T-helper 2 cell treated with Interferon-gamma antibody and Interleukin-4, amounts not matched to agents 5 μg/mL and 100 μg/mL, for 36 hours (primary cell): ENCODE measurements at places on chromosomes 16 and 17.

DNA sequence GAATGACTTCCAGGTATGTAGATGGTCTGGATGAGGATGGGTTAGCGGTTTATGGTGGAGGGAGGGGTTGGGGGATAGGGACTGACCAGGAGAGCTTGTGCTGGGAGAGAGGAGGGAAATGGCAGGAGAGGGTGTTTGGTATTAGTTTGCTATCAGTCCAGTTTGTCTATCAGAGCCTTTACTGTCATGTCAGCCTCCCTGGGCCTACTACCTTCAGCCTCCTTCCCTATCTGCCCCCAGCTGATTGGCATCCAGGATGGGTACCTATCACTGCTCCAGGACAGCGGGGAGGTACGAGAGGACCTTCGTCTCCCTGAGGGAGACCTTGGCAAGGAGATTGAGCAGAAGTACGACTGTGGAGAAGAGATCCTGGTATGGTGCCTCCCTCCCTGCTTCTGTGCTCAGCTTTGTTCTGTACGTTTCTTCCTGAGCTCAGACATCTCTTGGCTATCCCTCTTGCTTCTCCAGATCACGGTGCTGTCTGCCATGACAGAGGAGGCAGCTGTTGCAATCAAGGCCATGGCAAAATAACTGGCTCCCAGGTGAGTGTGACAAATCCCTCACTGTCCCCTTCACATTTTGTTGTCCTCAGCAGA, 3.8 kb downstream of the EIF5A start:
- H3K4me3 ChIP-seq = peak overlapping the region; percentile 88
- H3K36me3 ChIP-seq = peaks cover 62% of the 10 kb centered on the region
- peak overlapping the region; percentile 95 for H3K27ac ChIP-seq
- peaks cover 49% of the 10 kb centered on the region for H3K4me1 ChIP-seq
- peaks cover 3% of the 10 kb centered on the region for H3K27me3 ChIP-seq
- no peak for DNase-seq

GRCh38 chr17:62388856-62389255, 8.5 kb downstream of the EFCAB3 start:
- peaks cover 15% of the 10 kb centered on the region for H3K27me3 ChIP-seq
- H3K36me3 ChIP-seq = no peaks in the 10 kb centered on the region
- H3K4me3 ChIP-seq = no peak overlapping the region
- no peak for DNase-seq

DNA sequence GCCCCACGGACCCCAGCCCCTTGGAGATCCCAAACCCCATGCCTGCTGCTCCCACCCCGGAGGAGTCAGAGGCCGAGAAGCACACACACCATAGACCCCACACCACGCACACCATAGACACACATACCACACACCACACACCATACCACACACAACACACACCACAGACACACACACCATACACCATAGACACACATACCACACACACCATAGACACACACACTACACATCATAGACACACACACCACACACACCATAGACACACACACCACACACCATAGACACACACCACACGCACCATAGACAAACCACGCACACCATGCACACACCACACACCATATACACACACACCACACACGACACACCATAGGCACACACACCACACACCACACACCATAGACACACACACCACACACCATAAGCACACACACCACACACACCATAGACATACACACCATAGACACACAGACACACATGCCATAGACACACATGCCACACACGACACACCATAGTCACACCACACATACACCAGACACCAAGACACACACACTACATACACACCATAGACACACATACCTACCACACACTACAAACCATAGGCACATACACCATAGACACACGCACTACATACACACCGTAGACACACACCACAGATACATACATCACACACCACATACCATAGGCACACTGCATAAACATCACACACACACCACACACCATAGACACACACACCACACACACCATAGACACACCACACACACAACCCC, 11.3 kb downstream of the TBC1D16 start:
- no peak overlapping the region for H3K4me3 ChIP-seq
- no peaks in the 10 kb centered on the region for H3K4me1 ChIP-seq
- peaks cover 1% of the 10 kb centered on the region for H3K27me3 ChIP-seq
- no peak overlapping the region for H3K27ac ChIP-seq
- no peak for DNase-seq
- H3K36me3 ChIP-seq = no peaks in the 10 kb centered on the region

DNA sequence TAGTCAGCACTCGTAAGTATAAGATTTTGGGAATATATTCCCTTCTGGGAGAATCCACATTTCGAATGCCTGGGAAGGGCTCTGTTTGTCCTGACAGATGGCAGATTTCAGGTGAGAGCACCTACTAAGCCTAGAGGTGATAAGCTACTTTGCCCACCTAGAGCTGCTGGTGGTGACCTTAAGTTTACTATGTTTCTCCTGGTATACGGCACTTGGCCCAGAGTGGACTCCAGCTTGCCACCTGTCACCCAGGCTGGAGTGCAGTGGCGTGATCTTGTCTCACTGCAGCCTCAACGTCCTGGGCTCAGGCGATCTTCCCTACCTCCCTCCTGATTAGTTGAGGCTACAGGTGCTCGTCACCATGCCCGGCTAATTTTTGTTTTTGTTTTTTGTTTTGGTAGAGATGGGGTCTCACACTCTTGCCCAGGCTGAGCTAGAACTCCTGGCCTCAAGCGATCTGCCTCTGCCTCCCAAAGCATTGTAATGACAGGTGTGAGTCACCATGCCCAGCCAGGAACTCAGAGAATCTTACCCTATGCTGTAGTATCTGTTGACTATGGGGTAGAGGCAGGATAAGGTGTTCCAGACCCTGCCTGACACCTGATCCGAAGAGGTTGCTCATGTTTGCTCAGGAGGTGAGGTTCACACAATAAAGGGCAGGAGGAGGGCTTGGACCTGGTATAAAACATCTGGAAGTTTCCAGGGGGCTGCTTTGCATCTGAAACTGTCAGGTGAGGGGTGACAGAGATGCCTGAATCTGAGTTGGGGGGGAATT, at the start of gene ZG16:
TSS of gene ZG16 (plus strand) at position 681 of the 775 bp plus-strand sequence. CDS start 1,011 bp downstream, outside the sequence.
- peaks cover 22% of the 10 kb centered on the region for H3K27me3 ChIP-seq
- DNase-seq = no peak
- H3K4me1 ChIP-seq = no peaks in the 10 kb centered on the region
- no peaks in the 10 kb centered on the region for H3K36me3 ChIP-seq
- H3K4me3 ChIP-seq = no peak within 1 kb of the TSS
- no peak within 1 kb of the TSS for H3K27ac ChIP-seq

DNA sequence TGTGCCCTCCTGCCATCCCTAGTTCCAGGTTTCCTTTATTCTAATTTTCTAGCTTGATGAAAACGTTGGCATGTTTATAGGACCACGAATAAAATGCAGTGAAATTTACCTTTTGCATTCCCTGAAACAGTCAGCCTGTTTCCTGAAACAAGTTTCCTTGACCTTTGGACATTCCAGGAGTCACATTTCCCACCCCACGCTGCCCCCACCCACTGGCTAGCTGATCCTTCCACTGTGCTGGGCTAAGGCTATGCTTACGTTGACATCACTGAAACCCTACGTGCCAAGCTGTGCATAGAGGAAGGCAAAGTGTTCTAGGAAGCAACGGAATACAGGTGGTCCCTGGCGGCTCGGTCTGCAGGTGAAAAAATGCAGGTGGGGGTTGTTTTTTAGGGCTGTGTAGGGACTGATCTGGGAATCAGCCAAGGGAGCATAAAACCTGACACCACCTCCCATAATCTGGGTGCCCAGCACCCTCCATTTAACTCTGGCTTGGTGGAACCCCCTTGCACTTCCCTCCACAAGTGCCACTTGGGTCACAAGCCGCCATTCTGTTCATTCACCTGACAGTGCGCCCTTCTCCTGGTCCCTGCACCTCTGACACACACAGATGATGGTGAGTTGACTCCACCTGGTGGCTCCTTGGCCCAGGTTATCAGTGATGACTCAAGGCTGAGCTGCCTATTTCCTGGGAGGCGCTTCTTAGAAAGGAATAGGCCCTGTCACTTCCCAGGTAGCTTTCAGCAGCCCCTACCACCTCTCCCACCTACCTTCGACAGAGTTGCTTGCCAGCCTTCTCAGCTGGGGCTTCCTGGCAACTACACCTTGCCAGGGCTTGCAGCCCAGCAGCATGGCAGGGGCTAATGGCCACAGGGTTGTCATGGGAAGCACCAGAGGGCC, 83.7 kb downstream of the N4BP1 start:
- no peak for DNase-seq
- H3K4me3 ChIP-seq = no peak overlapping the region
- no peak overlapping the region for H3K27ac ChIP-seq
- H3K27me3 ChIP-seq = no peaks in the 10 kb centered on the region
- H3K36me3 ChIP-seq = no peaks in the 10 kb centered on the region

DNA sequence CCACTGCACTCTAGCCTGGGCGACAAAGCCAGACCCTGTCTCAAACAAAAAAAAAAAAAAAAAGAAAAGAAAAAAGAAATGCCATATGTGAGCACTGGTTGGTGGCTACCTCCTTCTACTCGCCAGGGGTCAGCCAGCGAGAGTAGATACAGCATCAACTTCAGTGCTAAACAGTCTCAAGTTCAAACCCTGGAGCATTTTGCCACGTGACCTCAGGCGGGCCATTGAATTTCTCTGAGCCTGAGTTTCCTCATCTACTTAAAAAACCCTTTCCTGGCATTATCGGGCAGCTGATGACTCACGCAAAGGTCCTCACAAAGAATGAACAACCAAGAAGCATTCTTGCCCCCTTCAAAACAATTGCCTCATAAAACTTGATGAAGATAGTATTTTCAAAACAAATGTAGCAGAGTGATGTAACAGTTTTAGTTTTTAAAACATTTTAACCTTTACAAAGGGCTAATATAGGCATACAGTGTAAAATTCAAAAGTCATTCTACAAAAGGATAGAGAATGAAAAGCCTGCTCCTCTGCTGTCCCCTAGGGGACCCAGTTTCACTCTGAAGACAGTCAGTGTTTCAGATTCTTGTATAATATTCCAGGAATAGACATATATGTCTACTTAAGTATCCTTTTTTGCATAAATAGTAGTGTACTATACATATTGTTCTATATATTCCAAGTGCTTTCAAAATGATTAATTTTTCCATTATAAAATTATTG, 28.4 kb downstream of the DNAH2 start:
- peaks cover 18% of the 10 kb centered on the region for H3K27me3 ChIP-seq
- DNase-seq = no peak
- no peaks in the 10 kb centered on the region for H3K4me1 ChIP-seq
- H3K4me3 ChIP-seq = no peak overlapping the region
- H3K27ac ChIP-seq = no peak overlapping the region
